Liver (tissue), 10 donors: ENCODE measurements at places on chromosomes 6 and 20. TPM values are rescaled to one million over a fixed set of nuclear protein-coding genes. Genes with fewer than 3 reads are reported as not detected.

SEC23B gene
- 54.3 TPM for total RNA-seq

RGS17 gene
- total RNA-seq: 0.09 TPM

SLC16A10 gene
- 11.0 TPM for total RNA-seq

IL20RA gene
- 0.25 TPM for total RNA-seq

SNAI1 gene
- 0.75 TPM for total RNA-seq

MAP3K5 gene
- total RNA-seq: 5.4 TPM

OPRM1 gene
- total RNA-seq: not detected

- no peak overlapping the region for H3K27ac ChIP-seq
- no peak for DNase-seq
- H3K27me3 ChIP-seq: no peaks in the 10 kb centered on the region
- no peaks in the 10 kb centered on the region for H3K4me1 ChIP-seq
Measured at GRCh38 chr6:108455688-108456087, 105.0 kb upstream of the FOXO3 start.

DNA sequence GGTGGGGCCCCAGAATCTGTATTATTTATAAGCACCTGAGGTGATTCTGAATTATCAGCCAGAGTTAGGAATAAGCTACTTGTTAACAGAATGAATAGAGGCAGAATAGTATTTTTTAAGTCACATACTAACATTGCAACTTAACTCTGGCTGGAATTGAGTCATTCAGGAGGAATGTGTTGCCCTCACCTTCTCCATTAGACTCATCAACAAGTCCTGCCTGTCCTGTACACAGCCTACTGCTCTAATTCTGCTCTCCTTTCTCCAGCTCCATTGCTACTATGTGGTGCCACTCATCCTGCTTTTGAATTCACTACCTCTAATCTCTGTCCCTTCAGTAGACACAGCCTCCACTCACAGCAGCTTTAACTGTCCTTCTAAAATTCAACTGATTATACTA is 669.4 kb downstream of the DHX35 start:
- no peaks in the 10 kb centered on the region for H3K4me1 ChIP-seq
- H3K36me3 ChIP-seq: no peaks in the 10 kb centered on the region
- H3K27me3 ChIP-seq: no peaks in the 10 kb centered on the region
- no peak overlapping the region for H3K27ac ChIP-seq
- no peak overlapping the region for H3K4me3 ChIP-seq

DNA sequence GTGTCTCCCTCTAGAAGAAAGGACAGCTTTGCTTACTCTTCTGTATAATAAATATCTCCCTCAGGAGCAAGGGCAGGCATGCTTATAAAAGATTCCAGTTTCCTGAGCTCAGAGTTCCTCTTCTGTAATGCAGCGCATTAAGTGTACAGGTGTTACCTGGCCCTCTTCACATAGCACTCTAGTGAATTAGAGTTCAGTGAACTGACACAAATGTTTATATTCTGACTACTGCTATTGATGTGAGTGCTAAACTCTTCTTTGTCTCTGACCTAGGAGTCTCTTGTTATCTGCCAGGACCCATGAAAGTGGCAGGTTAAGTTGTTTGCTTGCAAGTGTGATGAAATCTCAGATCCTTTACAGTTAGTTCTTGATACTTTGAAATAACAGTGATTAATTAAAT is 33.5 kb downstream of the CYB5R4 start:
- H3K4me1 ChIP-seq: no peaks in the 10 kb centered on the region
- no peak for DNase-seq
- no peaks in the 10 kb centered on the region for H3K36me3 ChIP-seq
- no peak overlapping the region for H3K27ac ChIP-seq
- no peak overlapping the region for H3K4me3 ChIP-seq

DNA sequence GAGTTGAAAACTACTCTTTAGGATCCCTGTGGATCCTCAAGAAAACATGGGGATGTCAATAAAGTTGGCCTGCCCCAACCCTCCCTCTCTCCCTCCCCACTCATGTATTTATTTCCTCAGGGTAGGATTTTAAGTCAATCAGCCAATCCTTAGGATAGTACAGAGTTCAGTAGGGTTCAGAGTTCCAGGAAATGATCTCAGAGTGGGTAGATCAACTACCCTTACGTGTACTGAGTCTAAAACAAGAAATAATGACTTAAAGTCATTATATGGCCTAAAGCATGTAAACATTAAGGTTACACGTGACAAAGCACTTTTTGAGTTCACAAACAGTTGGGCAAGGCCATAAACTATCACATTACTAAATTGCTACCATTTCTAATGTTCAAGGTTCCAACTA is 47.2 kb upstream of the REV3L start:
- H3K36me3 ChIP-seq: no peaks in the 10 kb centered on the region
- peaks cover 4% of the 10 kb centered on the region for H3K4me1 ChIP-seq
- H3K27ac ChIP-seq: no peak overlapping the region
- H3K4me3 ChIP-seq: no peak overlapping the region
- no peak for DNase-seq
- H3K27me3 ChIP-seq: no peaks in the 10 kb centered on the region

DNA sequence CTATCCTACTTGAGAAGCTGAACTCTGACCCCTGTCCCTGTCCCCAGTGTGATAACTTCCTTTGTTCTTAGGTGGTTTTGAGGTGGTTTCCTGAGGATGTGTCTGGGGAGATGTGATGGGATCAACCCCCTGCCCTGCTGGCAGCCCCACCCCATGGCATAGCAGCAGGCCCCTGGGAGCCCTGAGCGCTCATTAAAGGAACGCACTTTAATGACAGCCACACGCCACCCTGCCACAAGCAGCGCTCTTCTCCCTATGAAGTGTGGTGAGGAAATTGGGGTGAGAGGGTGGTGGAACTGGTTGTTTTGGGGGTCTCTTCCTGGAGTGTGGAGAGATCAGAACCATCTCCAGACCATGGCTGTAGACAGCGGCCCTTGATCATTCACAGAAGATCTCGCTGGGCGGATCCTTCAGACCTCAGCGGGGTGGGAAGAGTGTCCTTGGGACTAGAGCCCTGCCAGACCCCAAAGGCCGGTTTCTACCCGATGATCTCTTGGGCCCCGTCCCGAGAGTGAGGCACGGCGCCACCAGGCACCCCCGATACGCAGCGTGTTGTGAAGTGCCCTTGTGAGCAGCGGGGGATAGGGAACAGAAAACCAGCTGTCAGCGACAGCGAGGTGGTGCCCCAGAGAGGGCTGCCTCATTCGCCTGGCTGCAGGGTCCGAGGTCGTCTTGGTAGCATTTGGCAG is 45.4 kb downstream of the SYNJ2 start:
- no peak for DNase-seq
- no peaks in the 10 kb centered on the region for H3K27me3 ChIP-seq
- peak overlapping the region; percentile 40 for H3K27ac ChIP-seq
- peaks cover 9% of the 10 kb centered on the region for H3K4me1 ChIP-seq
- peaks cover 2% of the 10 kb centered on the region for H3K36me3 ChIP-seq
- no peak overlapping the region for H3K4me3 ChIP-seq

GRCh38 chr20:2001119-2001518 is 7.3 kb upstream of the PDYN start:
- H3K36me3 ChIP-seq: no peaks in the 10 kb centered on the region
- H3K4me1 ChIP-seq: peaks cover 4% of the 10 kb centered on the region
- no peak for DNase-seq
- no peak overlapping the region for H3K27ac ChIP-seq
- no peaks in the 10 kb centered on the region for H3K27me3 ChIP-seq

GRCh38 chr6:141744194-141744925 is 388.4 kb upstream of the GJE1 start:
- H3K27ac ChIP-seq: no peak overlapping the region
- no peaks in the 10 kb centered on the region for H3K36me3 ChIP-seq
- DNase-seq: no peak

GRCh38 chr6:106568530-106568929 is 60.8 kb downstream of the RTN4IP1 start:
- DNase-seq: no peak
- no peaks in the 10 kb centered on the region for H3K4me1 ChIP-seq
- no peaks in the 10 kb centered on the region for H3K27me3 ChIP-seq
- peaks cover 14% of the 10 kb centered on the region for H3K36me3 ChIP-seq
- H3K4me3 ChIP-seq: no peak overlapping the region
- no peak overlapping the region for H3K27ac ChIP-seq

DNA sequence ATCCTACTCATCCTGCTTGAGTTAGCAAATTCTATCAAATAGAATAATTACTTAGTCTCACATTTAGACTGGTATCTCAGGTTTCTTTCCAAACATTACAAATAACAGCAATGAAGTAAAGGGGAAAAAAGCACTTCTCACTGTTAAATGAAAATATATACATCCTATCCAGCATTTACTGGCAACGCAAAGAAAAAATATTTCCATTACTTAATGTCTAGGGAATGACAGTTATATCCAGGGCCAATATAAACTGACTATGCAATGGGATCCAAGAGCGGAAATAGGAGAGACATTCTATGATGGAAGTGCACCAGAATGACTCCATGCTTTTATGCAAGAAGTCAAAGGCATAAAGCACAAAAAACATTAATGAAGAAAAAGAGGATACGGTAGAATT is 60.3 kb downstream of the ME1 start:
- H3K4me1 ChIP-seq: no peaks in the 10 kb centered on the region
- H3K27ac ChIP-seq: no peak overlapping the region
- H3K27me3 ChIP-seq: no peaks in the 10 kb centered on the region
- H3K4me3 ChIP-seq: no peak overlapping the region

DNA sequence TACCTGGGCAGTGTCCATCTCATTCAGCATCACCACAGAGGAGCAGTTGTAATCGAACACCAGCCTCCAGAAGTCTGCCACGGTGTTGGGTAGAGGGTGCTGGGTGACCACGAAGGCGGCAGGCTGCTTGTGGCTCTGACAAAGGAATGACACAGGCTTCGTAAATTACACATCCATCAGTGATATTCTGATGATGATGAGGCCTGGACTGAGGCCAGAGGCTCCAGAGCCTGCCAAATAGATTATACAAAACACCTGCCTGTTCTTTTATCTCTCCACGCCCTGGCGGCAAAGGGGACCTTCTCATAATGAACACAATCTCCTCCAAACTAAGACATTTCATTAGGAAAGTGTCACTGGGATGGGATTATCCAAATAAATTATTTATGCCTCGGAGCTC is 480.2 kb upstream of the CHD6 start:
- no peaks in the 10 kb centered on the region for H3K27me3 ChIP-seq
- H3K27ac ChIP-seq: no peak overlapping the region
- no peak overlapping the region for H3K4me3 ChIP-seq
- DNase-seq: no peak
- no peaks in the 10 kb centered on the region for H3K36me3 ChIP-seq

GRCh38 chr6:147283460-147283859 is 79.2 kb downstream of the STXBP5 start:
- no peak overlapping the region for H3K4me3 ChIP-seq
- H3K27ac ChIP-seq: no peak overlapping the region
- H3K27me3 ChIP-seq: no peaks in the 10 kb centered on the region
- H3K4me1 ChIP-seq: no peaks in the 10 kb centered on the region

- no peak overlapping the region for H3K4me3 ChIP-seq
- no peak for DNase-seq
- H3K27me3 ChIP-seq: no peaks in the 10 kb centered on the region
- no peak overlapping the region for H3K27ac ChIP-seq
Measured at GRCh38 chr6:16546861-16547260, 214.4 kb downstream of the ATXN1 start.

GRCh38 chr20:63924241-63924640 is 29.3 kb downstream of the DNAJC5 start:
- no peak overlapping the region for H3K4me3 ChIP-seq
- no peaks in the 10 kb centered on the region for H3K27me3 ChIP-seq
- no peak overlapping the region for H3K27ac ChIP-seq
- DNase-seq: no peak

DNA sequence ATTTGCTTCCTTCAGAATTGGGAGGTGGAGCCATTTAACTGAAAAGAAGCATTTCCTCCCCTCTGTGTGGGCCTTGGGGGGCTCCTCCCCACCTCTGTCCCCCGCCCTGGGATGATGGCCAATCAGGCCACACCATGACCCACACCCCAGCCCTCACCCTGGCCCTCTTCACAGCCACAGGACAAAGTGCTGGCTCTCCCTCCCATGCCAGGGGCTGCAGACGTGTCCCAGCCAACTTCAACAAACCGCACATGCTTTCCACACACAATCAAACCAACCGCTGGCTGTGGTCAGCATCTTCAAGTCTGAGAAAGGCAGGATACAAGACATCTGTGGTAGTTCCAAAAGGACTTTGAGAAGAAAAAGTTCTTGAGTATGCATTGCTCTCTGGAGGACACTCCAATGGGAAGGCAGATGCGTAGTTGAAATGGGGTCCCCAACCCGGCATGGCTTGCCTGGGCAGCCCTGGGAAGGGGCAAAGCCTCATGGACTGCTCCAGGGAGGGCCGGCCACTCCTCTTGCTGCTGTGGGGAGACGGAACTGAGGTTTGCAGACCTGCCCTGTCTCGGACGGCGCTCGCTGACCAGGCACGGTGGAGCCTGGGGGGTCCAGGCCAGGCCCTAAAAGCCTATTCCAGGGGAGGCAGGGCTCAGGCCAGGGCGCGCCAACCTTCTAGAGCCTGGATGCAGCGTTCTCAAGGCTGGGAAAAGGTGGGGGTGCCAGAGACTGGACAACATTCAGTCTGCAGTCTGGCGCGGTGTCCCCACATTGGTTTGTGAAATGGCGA is 12.2 kb downstream of the TTLL2 start:
- no peaks in the 10 kb centered on the region for H3K36me3 ChIP-seq
- no peak overlapping the region for H3K27ac ChIP-seq
- H3K4me3 ChIP-seq: no peak overlapping the region
- DNase-seq: no peak
- peaks cover 12% of the 10 kb centered on the region for H3K4me1 ChIP-seq

DNA sequence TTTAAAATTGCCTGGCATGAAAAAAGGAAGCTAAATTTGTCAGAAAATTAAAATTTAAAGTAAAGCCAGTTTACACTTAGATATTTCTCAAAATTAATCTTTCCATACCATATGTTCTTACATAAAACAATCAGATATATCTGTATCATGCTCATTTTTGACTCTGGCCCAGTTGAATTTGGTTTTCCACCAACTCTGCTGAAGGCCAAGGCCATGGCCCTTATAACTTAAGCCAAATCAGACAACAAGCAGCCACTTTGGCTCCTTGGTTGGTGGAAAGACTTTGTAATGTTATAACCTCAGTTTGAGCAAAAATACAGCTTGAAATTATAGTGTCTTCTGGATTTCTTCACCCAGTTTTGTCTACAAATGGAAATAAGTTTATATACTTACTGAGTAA is 97.3 kb downstream of the CENPW start:
- no peak for DNase-seq
- no peaks in the 10 kb centered on the region for H3K27me3 ChIP-seq
- H3K4me3 ChIP-seq: no peak overlapping the region
- no peak overlapping the region for H3K27ac ChIP-seq
- H3K36me3 ChIP-seq: no peaks in the 10 kb centered on the region

- H3K4me1 ChIP-seq: peaks cover 3% of the 10 kb centered on the region
- H3K27me3 ChIP-seq: no peaks in the 10 kb centered on the region
- no peak for DNase-seq
- no peaks in the 10 kb centered on the region for H3K36me3 ChIP-seq
- no peak overlapping the region for H3K4me3 ChIP-seq
Measured at GRCh38 chr6:128251445-128252340, 268.7 kb downstream of the PTPRK start.

GRCh38 chr20:21229163-21229562 is 74.0 kb upstream of the XRN2 start:
- H3K4me1 ChIP-seq: no peaks in the 10 kb centered on the region
- no peak for DNase-seq
- H3K27ac ChIP-seq: no peak overlapping the region
- no peaks in the 10 kb centered on the region for H3K27me3 ChIP-seq
- no peak overlapping the region for H3K4me3 ChIP-seq

GRCh38 chr20:45621593-45621992 is 7.9 kb upstream of the WFDC10A start:
- no peaks in the 10 kb centered on the region for H3K36me3 ChIP-seq
- no peak overlapping the region for H3K27ac ChIP-seq
- H3K27me3 ChIP-seq: no peaks in the 10 kb centered on the region
- no peak for DNase-seq
- no peak overlapping the region for H3K4me3 ChIP-seq
